NCI-H1436 (cell line): ENCODE measurements at places on chromosomes 5 and 9.
A peak's percentile ranks its signal among the peaks of the same experiment; 100 is the strongest.

- DNase-seq, result no peak
Measured at GRCh38 chr9:121782514-121783110, 131.2 kb downstream of the DAB2IP start.

GRCh38 chr5:104385906-104386305 lies 823.3 kb upstream of the NUDT12 start:
- DNase-seq, result no peak

DNA sequence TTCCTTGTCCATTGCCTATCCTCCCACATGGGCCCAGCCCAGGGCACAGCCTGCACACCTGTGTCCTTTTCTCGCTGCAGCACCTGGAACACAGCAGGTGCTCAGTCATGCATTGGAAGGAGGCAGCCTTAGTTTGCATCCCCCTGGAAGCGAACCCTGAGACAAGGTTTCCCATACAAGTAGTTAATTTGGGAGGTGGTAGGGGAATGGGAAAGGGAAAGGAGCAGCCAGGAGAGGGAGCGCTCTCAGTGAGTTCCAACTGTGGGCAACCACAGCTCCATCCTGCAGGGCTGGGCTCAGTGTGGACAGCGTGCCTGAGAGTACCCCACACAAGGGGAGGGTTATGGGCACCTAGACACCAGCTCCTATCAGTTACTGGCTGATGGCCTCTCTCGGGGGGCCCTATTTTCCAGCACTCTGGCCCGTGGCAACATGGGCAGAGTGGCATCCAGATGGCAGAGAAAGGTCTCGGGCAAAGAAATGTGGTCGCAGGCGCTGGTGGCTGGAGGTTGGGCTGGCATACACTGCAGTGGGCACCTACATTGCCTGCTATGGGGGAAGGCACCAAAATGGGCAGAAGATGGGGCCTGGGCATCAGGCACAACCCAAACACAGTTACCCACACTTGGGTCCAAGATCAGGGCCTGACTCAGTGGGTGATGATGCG lies 50.1 kb downstream of the TSPAN17 start:
- DNase-seq, result no peak

GRCh38 chr9:31702957-31703356 lies 681.5 kb upstream of the ACO1 start:
- DNase-seq, result no peak

DNA sequence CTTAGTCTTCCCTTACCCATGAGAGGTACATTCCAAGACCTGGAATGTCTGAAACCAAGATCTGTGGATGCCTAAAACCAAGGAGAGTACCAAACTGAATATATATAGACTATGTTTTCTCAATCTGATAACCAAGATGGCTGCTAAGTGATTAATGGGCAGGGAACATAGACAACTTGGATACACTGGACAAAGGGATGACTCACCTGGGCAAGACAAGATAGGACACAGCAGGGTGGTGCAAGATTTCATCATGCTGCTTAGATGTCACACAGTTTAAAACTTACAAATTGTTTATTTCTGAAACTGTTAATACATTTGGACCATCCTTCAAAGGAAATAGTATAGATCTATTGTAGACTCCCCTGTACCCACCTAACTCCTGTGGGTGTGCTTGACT lies 130.9 kb downstream of the HTR1A start:
- no peak for DNase-seq

DNA sequence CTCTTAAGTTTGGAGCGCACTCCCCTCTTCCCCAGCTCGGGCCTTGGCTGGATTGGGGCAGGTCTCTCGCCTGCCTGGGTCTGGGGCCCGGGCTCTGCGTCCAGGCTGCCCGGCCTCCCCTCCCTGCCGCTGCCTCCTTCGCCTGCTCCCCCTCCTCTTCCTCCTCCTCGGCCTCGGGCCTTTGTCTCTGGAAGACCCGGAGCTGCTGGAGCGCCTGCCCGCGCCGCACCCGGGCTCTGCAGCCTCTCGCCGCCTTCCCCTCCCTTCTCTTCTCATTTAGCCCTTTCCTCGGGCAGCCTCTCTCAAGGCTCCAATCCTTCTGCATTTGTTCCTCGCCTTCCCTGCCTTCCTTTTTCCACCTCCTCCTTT lies 218.5 kb downstream of the C9orf50 start:
- DNase-seq, result no peak

- no peak for DNase-seq
Measured at GRCh38 chr5:10329820-10330481, 22.2 kb upstream of the CMBL start.

GRCh38 chr5:74182603-74183002 lies 457.9 kb downstream of the ENC1 start:
- DNase-seq, result no peak

DNA sequence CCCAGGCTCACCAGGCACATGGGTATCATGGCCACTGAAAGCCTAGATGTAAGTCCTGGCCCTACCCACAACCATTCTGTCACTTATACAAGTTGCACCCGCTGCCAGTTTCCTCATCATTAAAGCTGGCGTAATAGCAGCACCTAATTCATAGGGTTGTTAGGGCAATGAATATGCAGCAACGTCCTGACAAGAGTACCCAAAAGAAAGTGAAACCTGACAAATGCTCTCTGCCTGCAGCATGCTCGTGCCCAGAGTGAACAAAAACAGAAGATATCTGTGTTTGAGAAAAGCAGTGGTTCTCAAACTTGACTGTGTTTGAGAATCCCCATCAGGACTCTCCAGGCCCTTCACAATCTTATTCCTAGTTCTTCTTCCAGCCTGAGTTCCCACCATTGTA lies 632.4 kb downstream of the SEMA5A start:
- DNase-seq, result no peak

DNA sequence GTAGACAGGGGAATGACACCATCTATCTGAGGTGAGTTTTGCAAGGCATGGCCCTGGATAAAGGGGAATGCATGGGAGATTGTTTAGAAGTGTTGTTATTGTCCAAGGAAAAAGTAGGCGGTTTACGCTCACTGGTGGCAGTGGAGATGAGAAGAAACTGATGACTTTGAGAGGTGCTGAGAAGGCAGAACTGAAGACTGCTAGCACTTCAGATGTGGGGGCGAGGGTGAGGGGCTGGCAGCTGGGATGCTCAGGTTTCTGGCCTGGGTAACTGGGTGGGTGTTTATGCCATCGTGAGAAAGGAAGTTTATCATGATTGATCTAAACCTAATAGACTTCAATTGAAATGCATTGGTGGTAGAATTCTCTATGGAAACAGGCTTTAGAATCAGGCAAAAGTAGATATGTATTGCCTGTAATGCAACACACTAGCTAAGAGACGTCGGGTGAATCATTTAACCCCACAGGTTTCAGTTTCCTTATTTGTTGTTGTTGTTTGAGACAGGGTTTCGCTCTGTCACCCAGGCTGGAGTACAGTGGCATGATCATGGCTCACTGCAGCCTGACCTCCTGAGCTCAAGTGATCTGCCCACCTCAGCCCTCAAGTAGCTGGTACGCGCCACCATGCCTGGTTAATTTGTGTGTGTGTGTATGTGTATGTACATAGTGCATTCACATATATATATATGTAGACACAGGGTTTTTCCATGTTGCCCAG lies 123.5 kb downstream of the SLC24A2 start:
- DNase-seq, result no peak

GRCh38 chr5:6491919-6492290 lies 43.2 kb downstream of the UBE2QL1 start:
- DNase-seq, result no peak

DNA sequence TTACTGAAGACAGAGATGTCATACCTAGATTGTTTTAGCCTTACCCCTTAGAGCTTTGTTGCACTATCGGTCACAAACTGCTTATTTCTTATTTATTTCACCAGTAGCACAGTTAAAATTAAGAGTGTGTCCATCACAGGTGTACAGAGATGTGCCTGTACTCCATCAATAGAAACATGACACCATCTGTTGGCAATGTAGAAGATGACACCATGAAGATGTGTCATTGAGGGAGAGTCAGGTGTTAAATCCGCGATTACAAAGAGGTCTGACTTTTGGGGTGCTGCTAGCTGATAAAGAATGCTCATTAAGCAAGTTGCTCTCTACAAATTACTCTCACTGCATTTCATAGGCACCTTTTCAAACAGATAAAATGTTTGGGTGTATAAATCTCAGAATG lies 164.4 kb downstream of the SMARCA2 start:
- no peak for DNase-seq

DNA sequence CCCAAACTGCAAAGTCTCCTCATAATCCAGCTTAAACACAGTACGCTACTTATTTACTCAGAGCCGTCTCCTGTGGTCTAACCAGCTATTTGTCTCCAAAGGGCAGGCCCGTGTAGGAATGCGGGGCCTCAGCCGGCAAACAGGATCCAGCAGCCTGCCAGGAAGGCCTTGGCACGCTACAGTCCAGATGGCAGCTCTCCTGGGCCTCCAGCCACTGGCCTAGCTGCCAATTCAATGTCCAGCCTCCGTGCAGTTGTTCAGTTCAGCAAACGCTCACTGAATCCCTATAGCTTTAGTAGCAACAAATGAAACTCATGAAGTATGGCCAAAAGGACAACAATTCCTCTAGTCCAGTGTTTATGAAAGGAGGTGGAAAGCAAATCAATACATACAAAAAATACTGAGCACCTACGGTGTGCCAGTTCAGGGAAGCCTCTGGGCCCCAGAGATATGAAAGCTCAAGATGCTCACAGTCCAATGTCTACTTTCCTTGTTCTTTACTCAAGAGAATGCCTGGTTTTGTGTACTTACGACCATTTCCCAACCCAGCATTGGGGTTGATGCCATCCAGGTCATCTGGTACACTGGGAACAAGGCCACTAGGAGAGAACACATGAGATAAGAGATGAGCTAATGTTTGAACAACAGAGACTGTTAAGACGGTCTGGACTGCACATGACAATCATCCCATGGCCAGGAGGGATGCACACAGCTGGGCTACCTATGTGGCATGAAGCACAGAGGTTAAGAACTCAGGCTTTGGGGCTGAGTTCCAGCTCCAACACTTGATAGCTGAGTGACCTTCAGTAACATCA lies 8.3 kb downstream of the CDK5RAP2 start:
- no peak for DNase-seq

DNA sequence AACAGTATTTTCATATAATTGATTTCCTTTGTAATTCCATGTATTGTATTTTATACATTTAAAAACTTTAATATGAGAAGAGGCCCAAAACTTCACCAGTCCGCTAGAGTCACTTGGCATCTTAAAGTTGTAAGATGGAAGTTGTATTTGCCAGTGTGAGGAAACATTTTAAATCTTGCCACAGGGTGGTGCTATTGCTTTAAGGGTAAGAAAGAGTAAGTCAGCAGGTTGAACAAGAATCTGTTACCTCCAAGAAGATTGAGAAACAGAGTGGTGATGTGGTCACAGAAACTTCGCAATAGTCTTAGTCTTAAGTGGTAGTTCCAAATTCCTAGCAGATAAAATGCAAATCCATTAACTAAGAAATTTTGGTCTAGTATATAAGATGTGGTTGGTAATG lies 39.8 kb upstream of the RANBP6 start:
- DNase-seq, result peak; percentile 45

GRCh38 chr5:146671561-146672295 lies 155.7 kb upstream of the GPR151 start:
- DNase-seq, result no peak

DNA sequence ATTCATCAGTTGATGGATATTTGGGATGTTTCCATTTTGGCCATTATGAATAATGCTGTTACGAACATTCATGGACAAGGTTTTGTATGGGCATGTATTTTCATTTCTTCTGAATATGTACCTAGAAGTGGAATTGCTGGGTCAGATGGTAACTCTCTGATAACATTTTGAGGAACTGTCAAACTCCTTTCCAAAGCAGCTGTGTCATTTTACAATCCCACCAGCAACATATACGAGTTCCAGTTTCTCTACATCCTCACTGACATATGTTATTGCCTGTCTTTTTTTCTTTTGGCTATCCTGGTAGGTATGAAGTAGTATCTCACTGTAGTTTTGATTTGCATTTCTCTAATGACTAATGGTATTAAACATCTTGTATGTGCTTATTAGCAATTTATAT lies 86.7 kb downstream of the PRKACG start:
- DNase-seq, result no peak

GRCh38 chr5:25974451-25974850 lies 1063.9 kb downstream of the CDH9 start:
- DNase-seq, result no peak

GRCh38 chr5:9401786-9402472 lies 143.9 kb downstream of the SEMA5A start:
- DNase-seq, result no peak

DNA sequence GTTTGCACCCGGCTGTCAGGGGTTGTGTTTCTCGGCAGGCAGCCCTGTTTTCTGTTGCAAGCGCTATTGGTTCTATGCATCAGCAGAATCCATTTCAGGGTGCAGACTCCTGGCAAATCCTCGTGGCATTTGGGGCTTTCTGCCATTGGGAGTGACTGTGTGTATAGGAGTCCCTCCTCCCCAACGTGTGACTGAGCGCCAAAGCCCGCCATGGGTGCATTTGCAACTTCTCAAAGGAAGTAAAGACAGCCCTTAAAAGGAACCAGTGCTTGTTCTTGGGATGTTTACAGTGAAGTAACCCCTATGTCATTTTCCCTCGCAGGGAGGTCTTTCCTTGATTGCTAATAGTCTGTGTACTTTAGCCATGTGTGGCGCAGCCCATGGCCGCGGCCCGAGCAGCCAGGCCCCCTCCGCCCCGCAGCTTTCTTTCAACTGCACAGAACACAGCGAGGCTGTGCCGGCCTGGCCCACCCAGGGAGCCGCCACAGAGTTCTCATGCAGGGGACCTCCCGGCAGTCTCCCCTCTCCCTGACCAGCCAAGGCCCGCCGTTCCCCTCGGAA lies 175.6 kb downstream of the HSD17B3 start:
- DNase-seq, result no peak

DNA sequence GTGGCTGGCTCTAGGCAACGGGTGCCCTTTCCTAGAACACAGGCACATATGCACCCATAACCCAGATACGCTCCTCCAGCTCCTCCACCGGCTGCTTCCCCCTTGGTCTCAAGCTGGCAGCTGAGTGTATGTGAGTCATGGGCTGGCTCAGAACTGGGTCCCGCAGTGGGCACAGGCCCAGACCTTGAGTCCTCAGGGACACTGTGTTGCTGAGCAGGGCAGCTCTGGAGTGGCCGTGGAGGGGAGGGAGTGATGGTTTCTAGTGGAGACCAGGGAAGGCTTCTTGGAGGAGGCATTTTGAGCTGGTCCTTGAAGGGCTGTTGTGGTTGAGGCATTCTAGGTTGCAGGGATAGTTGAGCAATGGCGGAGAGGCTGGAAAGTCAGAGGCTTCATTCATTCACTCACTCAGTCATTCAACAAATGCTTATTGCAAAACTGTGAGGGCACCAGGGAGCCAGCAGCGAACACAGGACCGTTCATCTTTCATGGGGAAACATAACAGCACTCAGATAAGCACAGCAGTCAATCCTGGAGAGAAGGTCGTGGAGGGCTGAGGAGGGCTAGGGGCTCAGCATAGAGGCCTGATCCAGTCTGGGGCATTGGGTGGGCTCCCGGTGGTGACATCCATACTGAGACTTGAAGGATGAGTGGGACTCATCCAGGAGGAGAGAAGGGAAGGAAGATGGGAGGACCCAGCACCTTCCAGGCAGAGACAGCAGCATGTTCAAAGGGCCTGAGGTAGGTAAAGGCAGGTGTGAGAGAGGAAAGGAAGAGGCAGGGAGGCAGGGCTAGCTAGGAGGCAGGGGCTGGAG lies 2.4 kb downstream of the BBLN start:
- DNase-seq, result no peak
